ENCODE measurements at places on chromosomes 6 and 20.

GRCh38 chr6:148817689-148818088 is 70.9 kb downstream of the UST start:
- no peak for DNase-seq

DNA sequence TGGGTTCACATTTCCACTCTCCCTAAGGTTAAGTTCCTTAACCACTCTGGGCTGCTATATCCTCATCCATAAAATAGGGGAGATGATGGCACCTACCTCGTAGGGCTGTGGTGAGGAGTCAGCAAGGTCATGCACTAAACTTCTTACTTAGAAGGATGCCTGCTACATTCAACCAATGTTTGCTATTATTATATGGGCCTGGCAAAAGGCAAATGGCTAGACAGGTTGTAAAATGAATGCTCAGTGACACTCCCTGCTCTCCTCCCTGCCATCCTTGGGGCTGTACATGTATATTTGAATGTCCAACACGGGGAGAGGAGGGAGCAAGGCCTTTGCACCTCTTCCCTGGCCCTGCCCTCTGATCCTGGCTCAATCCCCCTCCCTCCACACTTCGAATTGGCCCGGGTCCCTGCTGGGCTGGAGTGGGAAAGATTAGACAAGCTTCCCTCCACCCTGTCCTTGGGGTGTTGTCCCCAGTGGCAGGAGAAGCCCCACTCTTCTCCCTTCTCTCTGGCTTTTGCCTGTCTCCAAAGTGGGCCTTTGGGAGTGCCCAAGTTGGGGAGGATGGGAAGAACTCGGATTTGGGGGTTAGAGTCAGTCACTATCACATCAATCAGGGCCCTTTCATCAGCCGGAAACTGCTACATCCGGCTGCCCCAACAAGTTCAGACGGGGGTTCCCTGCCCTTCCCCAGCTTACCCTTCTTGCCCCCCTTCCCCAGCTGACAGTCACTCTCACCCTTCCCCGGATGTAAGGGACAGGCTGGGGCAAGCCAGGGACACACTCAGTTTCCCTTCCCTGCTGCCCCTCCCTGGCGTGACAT is 36.3 kb upstream of the VEGFA start:
- no peak for DNase-seq

- DNase-seq, result no peak
Measured at GRCh38 chr6:164035900-164036485, 621.5 kb downstream of the QKI start.

DNA sequence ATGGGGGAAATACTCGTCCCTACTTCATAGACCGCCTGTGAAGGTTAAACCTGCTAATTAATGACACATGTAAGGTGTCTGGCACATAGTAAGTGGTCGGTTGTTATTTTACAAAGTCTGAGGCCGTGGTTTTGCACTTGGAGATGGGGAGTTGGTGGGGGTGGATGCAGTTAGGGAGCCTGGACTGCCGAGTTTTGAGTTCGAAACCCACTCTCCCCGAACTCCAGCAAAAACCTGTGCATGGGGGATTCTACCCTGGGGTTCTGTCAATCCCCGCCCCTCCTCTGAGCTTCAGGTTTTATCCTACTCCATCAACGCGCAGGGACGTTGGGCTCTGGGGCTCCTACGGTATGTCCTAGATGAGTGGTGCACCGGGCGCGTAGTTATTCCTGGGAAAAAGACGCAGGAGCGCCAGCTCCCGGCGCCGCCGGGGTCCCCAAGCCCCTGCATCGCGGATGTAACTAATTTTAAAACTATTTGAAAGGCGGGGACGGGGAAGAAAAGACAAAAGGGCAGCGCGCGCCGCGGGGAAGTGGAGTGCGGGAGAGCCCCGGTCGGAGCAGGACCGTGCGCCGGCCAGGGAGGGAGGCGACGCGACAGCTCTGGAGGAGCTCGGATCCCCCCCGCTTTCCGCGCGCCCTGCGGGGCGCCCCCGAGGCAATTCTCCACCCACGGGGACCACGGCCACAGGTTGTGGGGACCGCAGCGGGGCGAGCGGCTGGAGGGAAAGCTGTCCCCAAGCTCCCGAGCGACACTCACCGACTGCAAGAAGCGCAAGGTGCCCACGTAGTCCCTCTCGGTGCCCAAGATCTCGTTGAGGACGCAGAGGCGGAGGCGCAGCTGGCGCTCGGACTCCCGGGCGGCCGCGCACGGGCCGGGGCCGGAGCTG is 672 bp downstream of the PREX1 start:
- DNase-seq, result peak; percentile 41

DNA sequence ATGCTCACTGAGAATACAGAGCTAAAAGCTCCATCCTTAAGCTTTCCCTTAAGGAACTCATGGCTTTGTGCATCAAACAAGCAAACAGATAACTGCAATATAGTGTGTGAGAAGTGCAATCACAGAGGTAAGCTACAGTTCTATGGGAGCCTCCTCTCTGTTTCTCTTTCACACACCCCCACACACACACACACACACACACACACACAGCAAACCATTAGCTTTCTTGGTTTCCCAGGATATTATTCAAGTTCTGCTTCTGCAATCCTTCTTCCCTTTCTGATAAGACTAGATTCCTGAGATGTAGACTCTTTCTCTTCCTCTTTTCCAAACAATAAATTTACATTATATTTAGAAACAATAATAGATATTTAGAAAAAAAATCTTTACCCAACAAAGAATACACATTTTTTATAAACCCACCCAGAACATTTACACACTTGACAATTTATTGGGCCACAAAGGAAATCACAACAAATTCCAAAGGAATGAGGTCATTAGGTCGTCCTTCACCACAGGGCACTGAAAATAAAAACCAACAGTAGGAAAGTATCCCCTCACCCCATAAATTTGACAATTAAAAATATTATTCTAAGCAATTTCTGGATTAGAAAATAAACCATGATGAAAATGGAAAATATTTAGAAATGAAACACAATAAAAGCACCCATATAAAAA is 9.3 kb upstream of the GFOD1 start:
- DNase-seq, result no peak

DNA sequence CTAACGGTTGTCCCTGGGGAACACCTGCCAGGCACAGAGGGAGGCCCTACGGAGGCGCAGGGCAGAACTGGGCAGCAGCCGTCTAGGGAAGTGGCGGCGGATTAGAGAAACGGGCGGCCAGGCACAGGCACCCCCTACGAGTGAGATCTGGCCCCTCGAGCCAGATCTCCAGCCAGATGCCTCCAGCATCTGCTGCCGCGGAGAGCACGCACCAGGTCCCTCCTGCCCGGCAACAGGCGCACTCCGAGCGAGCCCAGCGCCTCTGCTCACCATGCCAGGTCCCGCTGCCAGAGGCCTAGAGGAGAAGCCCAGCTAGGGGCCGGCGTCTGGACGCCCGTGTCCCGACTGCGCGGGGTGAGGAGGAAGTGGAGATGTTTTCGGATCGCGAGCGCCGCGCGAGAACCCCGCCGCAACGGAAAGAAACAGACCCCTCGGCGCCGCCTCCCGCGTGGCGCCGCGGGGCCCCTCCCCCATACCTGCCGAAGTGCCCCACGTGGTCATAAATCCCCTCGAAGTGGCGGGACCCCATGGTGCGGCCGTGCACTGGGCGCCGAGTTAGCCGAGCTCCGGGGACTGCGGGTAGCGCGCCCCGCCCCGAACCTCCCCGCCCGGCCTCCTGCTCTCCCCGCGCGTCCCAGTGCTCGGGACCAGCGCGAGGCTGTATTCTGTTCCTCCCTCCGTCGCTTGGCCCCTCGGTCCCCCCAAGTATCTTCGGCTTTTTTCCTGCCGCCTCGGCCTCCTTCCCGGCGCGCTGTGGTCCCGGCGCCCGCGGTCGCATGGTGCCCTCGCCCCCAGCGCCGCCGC is at the start of gene SLC22A16:
Gene SLC22A16 (minus strand): TSS at position 568 of the 804 bp plus-strand sequence. CDS start 39 bp downstream, at position 529.
- DNase-seq, result no peak

GRCh38 chr6:155349129-155349528 is 34.8 kb upstream of the TFB1M start:
- DNase-seq, result no peak

DNA sequence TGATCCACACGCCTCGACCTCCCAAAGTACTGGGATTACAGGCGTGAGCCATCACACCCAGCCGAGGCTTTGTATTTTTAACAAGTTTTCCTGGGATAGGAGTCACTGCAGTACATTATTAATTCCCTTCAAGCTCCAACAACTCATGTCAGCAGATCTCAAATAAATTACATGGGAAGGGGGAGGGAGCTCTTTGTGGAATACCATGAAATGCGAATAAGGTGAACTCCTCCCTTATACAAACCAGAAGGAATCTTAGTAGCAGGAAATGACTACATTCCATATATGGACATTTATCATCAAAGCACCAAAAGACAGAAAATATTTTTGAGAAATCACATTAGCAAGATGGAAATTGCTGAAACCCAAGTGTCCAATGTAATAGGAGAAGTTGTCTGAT is 2.9 kb downstream of the GSS start:
- no peak for DNase-seq

- DNase-seq, result no peak
Measured at GRCh38 chr20:16942756-16943155, 194.6 kb downstream of the OTOR start.

GRCh38 chr6:31011153-31011552 is 879 bp downstream of the MUC22 start:
- DNase-seq, result no peak

DNA sequence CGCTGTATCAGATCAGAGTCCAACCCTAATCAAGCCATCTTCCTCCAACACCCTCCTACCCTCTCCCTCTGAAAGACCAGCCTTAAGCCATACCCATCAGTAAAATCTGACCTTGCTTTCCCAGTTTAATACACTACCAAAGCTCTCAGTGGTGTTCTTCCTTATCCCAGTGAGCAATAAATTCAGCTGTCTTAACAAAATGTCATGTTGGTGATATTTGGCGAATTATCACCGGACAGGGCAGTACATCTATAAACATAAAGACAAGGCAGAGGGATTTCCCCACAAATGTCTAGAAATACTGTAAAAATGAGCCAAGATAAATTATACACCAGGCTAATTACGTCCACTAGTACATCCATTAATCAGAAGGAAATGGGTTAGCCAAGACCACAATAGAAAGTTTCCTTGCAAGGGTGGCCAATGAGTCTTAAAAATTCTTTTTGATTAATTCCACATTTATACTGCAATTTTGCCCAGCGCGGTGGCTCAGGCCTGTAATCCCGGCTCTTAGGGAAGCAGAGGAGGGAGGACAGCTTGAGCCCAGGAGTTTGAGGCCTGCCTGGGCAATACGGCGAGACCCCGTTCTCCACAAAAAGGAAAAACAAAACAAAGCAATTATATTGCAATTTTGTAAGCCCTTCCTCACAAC is 905 bp downstream of the RARS2 start:
- DNase-seq, result no peak

GRCh38 chr20:64107736-64108457 is 532 bp upstream of the NPBWR2 start:
- no peak for DNase-seq

DNA sequence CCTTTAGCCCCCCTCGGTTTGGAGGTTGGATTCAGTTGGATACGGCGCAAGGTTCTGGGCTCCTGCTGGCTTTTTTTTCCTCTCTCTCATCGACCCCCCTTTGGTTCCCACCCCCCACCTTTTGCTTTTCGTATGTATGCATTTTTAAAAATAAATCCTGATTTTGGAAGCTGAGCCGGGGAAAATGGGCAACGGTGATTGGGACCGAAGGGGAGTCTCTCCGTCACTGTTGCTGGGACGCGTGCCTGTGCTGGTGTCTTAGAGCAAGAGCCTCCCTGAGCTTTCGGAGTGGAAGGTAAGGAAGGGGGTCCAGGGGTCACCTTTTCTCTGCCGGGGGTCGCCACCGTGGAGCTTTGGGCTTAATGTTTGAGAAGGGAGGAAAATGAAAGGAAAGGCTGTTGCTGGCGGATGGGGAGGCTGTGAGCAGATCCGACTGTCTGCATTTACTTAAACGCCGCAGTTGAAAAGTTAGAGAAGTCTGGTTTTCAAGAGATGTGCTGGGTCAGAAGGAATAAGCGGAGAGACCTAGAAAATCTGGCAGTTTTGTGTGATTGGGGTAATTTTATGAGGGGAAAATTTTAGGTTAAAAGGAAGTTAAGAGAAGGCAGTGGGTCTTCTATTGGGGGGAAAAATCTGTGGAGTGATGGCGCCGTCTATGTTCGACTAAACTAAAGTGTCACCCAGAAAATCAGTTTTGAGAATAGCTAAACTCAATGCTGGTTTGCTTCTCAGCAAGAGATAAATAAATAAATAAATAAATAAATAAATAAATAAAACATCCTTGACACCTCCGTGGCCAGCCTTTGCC is 828 bp downstream of the ADGRB3 start:
- DNase-seq, result no peak

GRCh38 chr6:28264834-28265401 is 2.0 kb upstream of the ZSCAN26 start:
- no peak for DNase-seq

GRCh38 chr20:63483834-63484233 is 11.4 kb upstream of the KCNQ2 start:
- DNase-seq, result no peak

- peak; percentile 75 for DNase-seq
Measured at GRCh38 chr20:44069203-44070011, 117.6 kb downstream of the JPH2 start.

- no peak for DNase-seq
Measured at GRCh38 chr6:12350644-12351170, 60.5 kb downstream of the EDN1 start.

GRCh38 chr6:46056906-46057529 is 41.4 kb upstream of the CLIC5 start:
- DNase-seq, result no peak

GRCh38 chr6:112311950-112312547 is 35.1 kb upstream of the RFPL4B start:
- no peak for DNase-seq

DNA sequence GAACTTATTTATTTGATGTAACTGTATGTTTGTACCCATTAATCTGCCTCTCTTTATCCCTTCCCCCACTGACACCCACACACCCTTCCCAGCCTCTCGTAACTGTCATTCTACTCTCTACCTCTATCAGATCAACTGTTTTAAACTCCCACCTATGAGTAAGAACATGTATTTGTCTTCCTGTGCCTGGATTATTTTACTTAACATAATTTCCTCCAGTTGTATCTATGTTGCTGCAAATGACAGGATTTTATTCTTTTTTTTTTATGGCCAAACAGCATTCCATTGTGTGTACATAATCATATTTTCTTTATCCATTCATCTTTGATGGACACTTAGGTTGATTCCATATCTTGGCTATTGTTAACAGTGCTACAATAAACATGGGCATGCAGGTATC is 49.3 kb downstream of the PHACTR2 start:
- no peak for DNase-seq
